ENCODE measurements at places on chromosomes 16 and 17.

GRCh38 chr17:81815646-81815986 lies 11.7 kb downstream of the GCGR start:
- H3K36me3 ChIP-seq = no peaks in the 10 kb centered on the region
- H3K27me3 ChIP-seq = peaks cover 4% of the 10 kb centered on the region
- no peak overlapping the region for H3K4me3 ChIP-seq

GRCh38 chr16:81900014-81900413 lies 111.3 kb downstream of the SDR42E1 start:
- H3K4me1 ChIP-seq = peaks cover 6% of the 10 kb centered on the region
- no peak overlapping the region for H3K27ac ChIP-seq
- no peak overlapping the region for H3K4me3 ChIP-seq
- no peak for DNase-seq
- H3K36me3 ChIP-seq = no peaks in the 10 kb centered on the region
- H3K27me3 ChIP-seq = no peaks in the 10 kb centered on the region

DNA sequence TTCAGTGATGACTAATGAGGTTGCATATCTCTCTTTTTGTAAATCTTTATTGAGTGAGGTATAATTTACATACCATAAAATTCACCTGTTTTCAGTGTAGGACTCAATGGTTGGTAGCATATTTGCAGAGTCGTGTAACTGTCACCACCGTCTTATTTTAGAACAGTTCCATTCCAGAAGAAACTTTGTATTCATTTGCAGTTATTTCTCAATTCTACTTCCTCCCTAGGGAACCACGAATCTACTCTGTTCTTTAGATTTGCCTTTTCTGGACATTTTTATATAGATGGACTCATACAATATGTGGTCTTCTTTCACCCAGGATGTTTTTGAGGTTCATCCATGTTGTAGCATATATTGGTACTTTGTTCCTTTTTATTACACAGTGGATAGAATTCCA lies 3.7 kb downstream of the FTO start:
- no peaks in the 10 kb centered on the region for H3K36me3 ChIP-seq
- no peak for DNase-seq
- H3K27ac ChIP-seq = no peak overlapping the region

DNA sequence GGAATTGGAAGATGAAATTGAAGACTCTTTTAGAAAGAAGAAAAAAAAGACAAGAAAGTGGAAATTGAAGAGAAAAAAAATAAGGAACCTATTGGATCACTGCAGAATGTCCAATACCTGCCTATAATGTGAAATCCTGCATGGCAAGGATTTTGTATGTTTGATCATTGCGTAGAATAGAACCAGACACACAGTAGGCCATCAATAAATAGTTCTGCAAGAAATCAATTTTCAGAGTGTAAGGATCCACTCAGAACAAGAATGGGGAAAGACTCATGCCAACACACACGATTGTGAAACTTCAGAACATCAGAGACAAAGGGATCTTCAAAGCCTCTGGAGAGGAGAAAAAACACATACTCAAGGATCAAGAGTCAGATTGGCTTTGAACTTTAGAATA lies 39.7 kb upstream of the DHX40 start:
- no peaks in the 10 kb centered on the region for H3K27me3 ChIP-seq
- H3K36me3 ChIP-seq = no peaks in the 10 kb centered on the region
- no peak for DNase-seq
- no peak overlapping the region for H3K27ac ChIP-seq
- no peak overlapping the region for H3K4me3 ChIP-seq

GRCh38 chr16:12395268-12395667 lies 408.4 kb downstream of the CPPED1 start:
- H3K27ac ChIP-seq = no peak overlapping the region
- no peak for DNase-seq
- H3K36me3 ChIP-seq = no peaks in the 10 kb centered on the region
- H3K4me1 ChIP-seq = no peaks in the 10 kb centered on the region
- no peaks in the 10 kb centered on the region for H3K27me3 ChIP-seq
- H3K4me3 ChIP-seq = no peak overlapping the region

Data from lung (tissue), 17 donors.